IMR-90 (cell line): ENCODE measurements at places on chromosomes 3 and 15. TPM values are rescaled to one million over a fixed set of nuclear protein-coding genes. Genes with fewer than 3 reads are reported as not detected.

MBD4 gene
- 13.8 and 22.2 TPM in 2 replicates for total RNA-seq

GNL3 gene
- total RNA-seq, result 66.0 and 117 TPM in 2 replicates

ISLR2 gene
- not detected in 2 replicates for total RNA-seq

SCAANT1 gene
- total RNA-seq, result not detected in 2 replicates

PHLDB2 gene
- 27.2 and 28.7 TPM in 2 replicates for total RNA-seq
